ENCODE measurements at places on chromosomes 12 and 14. TPM values are rescaled to one million over a fixed set of nuclear protein-coding genes. Genes with fewer than 3 reads are reported as not detected.

GRCh38 chr12:113658006-113658655 is 186.5 kb upstream of the LHX5 start:
- H3K27ac ChIP-seq, result no peak overlapping the region
- H3K27me3 ChIP-seq, result peaks cover 3% of the 10 kb centered on the region

DNA sequence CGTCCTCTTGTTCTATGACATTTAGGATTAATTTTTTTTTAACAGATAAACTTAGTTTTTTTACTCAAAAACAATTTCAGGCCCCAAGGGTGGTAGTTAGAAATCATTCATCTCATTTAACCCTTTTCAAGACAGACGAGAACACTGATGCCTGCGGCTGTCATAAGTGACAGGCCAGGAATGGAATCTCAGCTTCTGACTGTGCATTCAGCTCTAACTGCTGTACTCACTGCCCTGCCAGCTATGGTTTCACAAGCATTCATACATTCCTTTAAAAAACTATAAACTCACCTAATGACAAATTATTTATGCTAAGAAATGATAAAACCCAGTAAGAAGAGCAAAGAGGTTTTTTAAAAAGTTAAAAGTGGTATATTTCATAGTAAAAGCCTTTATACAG is 8.8 kb downstream of the DENND5B start:
- H3K4me1 ChIP-seq, result no peaks in the 10 kb centered on the region
- H3K27ac ChIP-seq, result no peak overlapping the region
- H3K27me3 ChIP-seq, result peaks cover 8% of the 10 kb centered on the region
- no peak overlapping the region for H3K4me3 ChIP-seq
- no peaks in the 10 kb centered on the region for H3K36me3 ChIP-seq

- no peak overlapping the region for H3K4me3 ChIP-seq
- H3K27ac ChIP-seq, result no peak overlapping the region
- H3K27me3 ChIP-seq, result peaks cover 8% of the 10 kb centered on the region
- no peaks in the 10 kb centered on the region for H3K36me3 ChIP-seq
- DNase-seq, result no peak
- no peaks in the 10 kb centered on the region for H3K4me1 ChIP-seq
These were observed 104.0 kb downstream of the PRMT8 start for GRCh38 chr12:3594966-3595365.

DNA sequence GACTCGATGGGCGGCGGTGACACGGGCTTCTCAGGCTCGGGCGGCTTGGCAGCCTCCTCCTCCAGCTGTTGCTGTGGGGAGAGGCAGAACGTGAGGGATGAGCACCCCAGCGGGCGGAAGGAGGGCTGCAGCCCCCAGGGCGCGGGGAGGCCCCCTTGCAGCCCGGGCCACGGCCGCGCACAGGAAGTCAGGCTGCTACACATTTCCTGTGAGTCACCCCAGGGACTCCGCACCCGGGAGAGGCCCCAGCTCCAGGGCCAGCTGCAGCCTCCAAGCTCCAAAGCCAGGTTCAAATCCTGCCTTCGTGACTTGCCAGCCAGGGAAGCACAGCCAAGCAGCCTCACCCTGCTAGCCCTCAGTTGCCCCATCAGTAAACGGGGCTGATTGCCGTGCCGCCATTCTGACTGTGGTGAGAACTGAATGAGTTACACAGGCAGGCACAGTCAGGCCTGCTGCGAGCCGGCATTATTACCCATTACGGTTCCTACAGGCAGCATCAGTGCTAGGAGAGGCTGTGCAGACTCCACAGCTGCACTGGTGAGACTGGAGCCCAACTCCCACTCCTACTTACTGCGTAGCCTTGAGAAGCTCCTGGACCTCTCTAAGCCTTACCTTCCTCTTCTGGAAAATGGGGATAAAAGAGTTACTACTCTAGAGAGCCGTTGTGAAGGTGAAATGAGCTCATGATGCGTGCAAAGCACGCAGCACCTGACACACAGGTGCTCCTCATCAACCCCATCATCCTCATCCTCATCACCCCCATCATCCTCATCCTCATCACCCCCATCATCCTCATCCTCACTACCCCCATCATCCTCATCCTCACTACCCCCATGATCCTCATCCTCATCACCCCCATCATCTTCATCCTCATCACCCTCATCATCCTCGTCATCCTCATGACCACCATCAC is 100.9 kb downstream of the NCOR2 start:
- peak overlapping the region; percentile 75 for H3K27ac ChIP-seq
- H3K4me1 ChIP-seq, result peaks cover 48% of the 10 kb centered on the region
- H3K36me3 ChIP-seq, result peaks cover 45% of the 10 kb centered on the region
- H3K4me3 ChIP-seq, result peak overlapping the region; percentile 50
- no peaks in the 10 kb centered on the region for H3K27me3 ChIP-seq

EGLN3 gene
- total RNA-seq, result 1.9 TPM

ANO4 gene
- not detected for total RNA-seq

GAS2L3 gene
- total RNA-seq, result 3.4 TPM

Data from activated CD4-positive, alpha-beta memory T cell treated with anti-CD3 and anti-CD28 coated beads for 36 hours (primary cell).